ENCODE measurements at places on chromosomes 16 and 17. TPM values are rescaled to one million over a fixed set of nuclear protein-coding genes. Genes with fewer than 3 reads are reported as not detected.

Gene CCL16
- total RNA-seq: 0.51 TPM

Gene KRT25
- total RNA-seq: not detected

Gene PARN
- total RNA-seq: 24.6 TPM

Gene KCNG4
- not detected for total RNA-seq

Gene AMFR
- total RNA-seq: 77.4 TPM

Gene GP2
- total RNA-seq: not detected

Gene PTX4
- 0.31 TPM for total RNA-seq

Gene GPRC5B
- total RNA-seq: 42.3 TPM

Gene KRTAP1-5
- not detected for total RNA-seq

- no peak overlapping the region for H3K4me3 ChIP-seq
- H3K27me3 ChIP-seq: no peaks in the 10 kb centered on the region
- peak; percentile 64 for DNase-seq
- H3K27ac ChIP-seq: peak overlapping the region; percentile 16
- peaks cover 1% of the 10 kb centered on the region for H3K36me3 ChIP-seq
Measured at GRCh38 chr16:88770461-88771293, 14.3 kb downstream of the PIEZO1 start.

DNA sequence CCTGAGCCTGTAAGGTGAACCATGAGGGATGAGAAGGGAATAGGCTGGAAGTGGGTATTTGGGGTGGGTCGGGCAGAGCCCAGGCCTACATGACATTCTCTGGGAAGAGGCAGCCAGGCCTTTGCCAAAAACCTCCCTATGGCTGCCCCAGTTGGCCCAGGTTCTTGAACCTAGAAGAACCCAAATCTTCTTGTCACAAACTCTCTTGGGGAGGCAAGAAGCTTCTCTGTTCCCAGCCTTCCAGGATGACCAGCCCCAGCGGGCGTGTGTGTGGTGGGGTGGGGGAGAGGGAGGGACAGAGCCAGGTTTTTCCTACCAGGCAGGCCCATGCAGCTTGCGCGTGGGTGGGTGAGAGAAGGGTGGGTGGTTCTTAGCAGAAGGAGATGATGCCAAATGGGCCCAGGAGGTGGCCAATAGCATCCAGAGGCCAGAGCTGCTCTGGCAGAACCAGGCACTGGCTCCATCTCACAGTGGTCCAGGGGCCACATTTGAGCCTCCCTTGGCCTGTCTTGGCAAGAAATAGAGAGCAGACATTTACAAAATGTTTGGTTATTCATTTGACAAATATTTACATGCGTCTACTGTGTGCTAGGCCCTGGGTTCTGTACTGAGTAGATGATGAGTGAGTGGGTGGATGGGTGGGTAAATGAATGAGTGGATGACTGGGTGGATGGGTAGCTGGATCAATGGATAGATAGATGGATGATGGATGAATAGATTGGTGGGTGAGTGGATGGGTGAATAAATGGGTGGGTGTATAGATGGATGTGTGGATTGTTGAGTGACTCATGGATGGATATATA, 44.3 kb upstream of the PLCG2 start:
- no peaks in the 10 kb centered on the region for H3K27me3 ChIP-seq
- H3K27ac ChIP-seq: no peak overlapping the region
- DNase-seq: no peak
- H3K4me3 ChIP-seq: no peak overlapping the region

DNA sequence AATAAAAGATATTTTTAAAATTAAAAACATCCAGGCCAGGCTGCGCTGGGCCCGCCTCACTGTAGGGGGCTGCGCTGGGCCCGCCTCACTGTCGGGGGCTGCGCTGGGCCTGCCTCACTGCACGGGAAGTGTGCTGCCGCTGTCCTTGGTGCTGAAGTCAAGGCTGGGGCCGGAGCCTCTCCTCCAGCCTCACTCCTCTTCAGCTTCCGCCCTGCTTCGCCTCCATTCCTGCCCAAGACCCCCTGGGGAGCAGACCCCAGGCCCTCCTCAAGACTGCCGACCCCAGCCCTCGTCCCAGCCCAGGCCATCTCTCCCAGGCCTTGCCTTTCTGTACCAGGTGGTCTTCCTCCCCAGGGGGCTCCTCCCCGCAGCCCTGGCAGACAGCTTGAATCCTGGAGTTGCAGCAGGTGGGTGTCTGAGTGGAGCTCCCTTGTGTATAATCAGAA, 26.2 kb downstream of the ENDOV start:
- no peaks in the 10 kb centered on the region for H3K36me3 ChIP-seq
- no peak overlapping the region for H3K27ac ChIP-seq
- no peak overlapping the region for H3K4me3 ChIP-seq

DNA sequence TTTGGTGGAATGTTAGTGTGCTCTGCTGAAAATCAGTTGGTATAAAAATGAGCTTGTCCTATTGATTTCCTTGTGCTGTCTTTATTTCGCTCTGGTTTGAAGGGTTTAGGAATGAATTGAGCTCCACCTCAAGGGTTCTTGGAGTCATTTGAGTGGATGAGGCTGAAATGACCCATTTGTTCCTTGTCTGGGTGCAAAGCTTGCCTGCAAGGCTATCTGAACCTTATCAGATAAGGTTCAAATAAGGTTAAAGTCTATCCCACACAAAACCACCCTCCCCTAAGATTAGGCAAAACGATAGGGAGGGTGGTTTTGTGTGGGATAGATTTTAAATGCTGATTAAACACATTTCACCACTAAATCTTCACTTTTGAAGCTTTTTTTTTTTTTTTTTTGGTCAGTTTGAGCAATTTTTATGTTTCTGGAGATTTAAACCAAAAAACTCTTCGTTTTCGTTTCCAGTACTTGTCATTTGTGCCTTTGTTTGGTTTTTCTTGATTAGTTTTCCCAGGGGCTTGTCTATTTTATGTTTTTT, 62.7 kb downstream of the ARHGAP44 start:
- no peaks in the 10 kb centered on the region for H3K36me3 ChIP-seq
- H3K4me1 ChIP-seq: no peaks in the 10 kb centered on the region
- H3K4me3 ChIP-seq: no peak overlapping the region
- H3K27ac ChIP-seq: no peak overlapping the region
- DNase-seq: no peak

GRCh38 chr16:3012246-3012645, 477 bp upstream of the CLDN9 start:
- peaks cover 22% of the 10 kb centered on the region for H3K27me3 ChIP-seq
- H3K27ac ChIP-seq: no peak overlapping the region
- DNase-seq: no peak
- H3K36me3 ChIP-seq: no peaks in the 10 kb centered on the region
- H3K4me1 ChIP-seq: peaks cover 13% of the 10 kb centered on the region

GRCh38 chr17:2232244-2232638, 71.3 kb downstream of the SMG6 start:
- peaks cover 9% of the 10 kb centered on the region for H3K4me1 ChIP-seq
- peak overlapping the region; percentile 13 for H3K27ac ChIP-seq
- peak; percentile 34 for DNase-seq
- no peak overlapping the region for H3K4me3 ChIP-seq

- no peaks in the 10 kb centered on the region for H3K4me1 ChIP-seq
- H3K36me3 ChIP-seq: no peaks in the 10 kb centered on the region
- H3K27ac ChIP-seq: no peak overlapping the region
- DNase-seq: no peak
- H3K4me3 ChIP-seq: no peak overlapping the region
- H3K27me3 ChIP-seq: peaks cover 20% of the 10 kb centered on the region
Measured at GRCh38 chr16:50466170-50466569, 82.0 kb upstream of the NKD1 start.

- peaks cover 31% of the 10 kb centered on the region for H3K27me3 ChIP-seq
- H3K4me1 ChIP-seq: no peaks in the 10 kb centered on the region
- no peak overlapping the region for H3K4me3 ChIP-seq
- H3K27ac ChIP-seq: no peak overlapping the region
Measured at GRCh38 chr16:52548261-52549010, 1.5 kb upstream of the TOX3 start.

GRCh38 chr17:49349541-49349940, 12.5 kb downstream of the ZNF652 start:
- H3K27ac ChIP-seq: no peak overlapping the region
- H3K36me3 ChIP-seq: no peaks in the 10 kb centered on the region
- DNase-seq: no peak
- H3K27me3 ChIP-seq: no peaks in the 10 kb centered on the region
- no peak overlapping the region for H3K4me3 ChIP-seq
- no peaks in the 10 kb centered on the region for H3K4me1 ChIP-seq

DNA sequence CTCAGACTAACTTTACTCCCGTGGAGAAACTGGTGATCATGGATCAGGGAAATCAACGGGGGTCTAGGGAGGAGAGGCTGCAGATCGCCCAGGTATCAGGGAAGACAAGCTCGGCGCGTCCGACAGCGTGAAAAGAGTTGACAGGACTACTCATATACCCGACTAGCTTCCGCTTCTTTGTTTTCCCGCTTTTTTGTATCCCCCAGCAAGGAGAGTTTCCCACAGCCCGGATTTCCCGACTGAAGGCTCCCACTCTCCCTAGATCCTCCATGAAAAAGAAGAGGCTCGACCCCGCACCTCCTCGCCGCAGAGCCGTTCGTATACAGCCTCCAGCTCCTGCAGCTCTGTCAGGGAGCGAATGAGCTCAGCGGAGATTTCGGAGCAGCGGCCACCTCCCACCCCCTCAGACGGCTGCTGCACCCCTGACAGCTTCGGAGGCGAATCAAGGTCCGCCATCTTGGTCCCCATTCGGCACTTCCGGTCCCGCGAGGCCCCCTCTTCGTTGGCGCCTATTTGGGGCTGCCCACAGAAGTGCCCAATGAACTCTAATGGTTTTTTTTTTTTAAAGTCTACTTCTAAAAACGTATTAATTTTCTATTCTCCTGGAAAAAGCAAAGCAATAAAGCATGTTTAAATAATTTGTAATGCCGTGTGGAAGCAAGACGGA, at the start of gene COG4:
COG4 (minus strand) TSS at position 479 of the 667 bp plus-strand sequence; CDS start at position 468, 11 bp downstream.
- H3K4me3 ChIP-seq: peak within 1 kb of the TSS; percentile 85
- H3K36me3 ChIP-seq: no peaks in the 10 kb centered on the region
- H3K27me3 ChIP-seq: no peaks in the 10 kb centered on the region
- DNase-seq: peak; percentile 84
- peaks cover 40% of the 10 kb centered on the region for H3K4me1 ChIP-seq
- H3K27ac ChIP-seq: peak within 1 kb of the TSS; percentile 82

- no peaks in the 10 kb centered on the region for H3K4me1 ChIP-seq
- no peaks in the 10 kb centered on the region for H3K36me3 ChIP-seq
- H3K27ac ChIP-seq: no peak overlapping the region
- H3K4me3 ChIP-seq: no peak overlapping the region
- H3K27me3 ChIP-seq: no peaks in the 10 kb centered on the region
Measured at GRCh38 chr16:1125471-1125870, 27.4 kb upstream of the CACNA1H start.

DNA sequence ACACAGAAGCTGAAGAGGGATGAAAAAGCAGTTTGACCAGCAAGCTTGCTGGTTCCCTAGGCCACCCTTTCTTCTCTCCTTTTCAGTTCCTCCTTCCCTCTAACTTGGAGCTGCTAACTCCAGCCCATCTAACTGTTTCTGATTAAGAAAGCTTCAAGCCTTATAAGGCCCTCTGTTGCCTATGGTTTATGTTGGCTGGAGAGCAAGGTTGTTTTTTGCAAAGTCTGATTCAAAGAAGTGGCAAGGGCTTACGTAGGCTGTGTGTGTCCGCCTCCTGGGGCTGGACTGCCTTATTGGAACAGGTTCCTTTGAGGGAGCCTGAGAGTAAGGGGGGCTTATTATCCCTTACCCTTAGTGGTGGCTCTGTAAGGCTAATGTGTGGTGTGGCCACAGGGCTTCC, 7.1 kb downstream of the AKAP1 start:
- H3K27me3 ChIP-seq: no peaks in the 10 kb centered on the region
- no peak overlapping the region for H3K4me3 ChIP-seq
- no peak overlapping the region for H3K27ac ChIP-seq

- no peak overlapping the region for H3K4me3 ChIP-seq
- DNase-seq: no peak
Measured at GRCh38 chr16:24150282-24150681, 105.9 kb upstream of the CACNG3 start.

DNA sequence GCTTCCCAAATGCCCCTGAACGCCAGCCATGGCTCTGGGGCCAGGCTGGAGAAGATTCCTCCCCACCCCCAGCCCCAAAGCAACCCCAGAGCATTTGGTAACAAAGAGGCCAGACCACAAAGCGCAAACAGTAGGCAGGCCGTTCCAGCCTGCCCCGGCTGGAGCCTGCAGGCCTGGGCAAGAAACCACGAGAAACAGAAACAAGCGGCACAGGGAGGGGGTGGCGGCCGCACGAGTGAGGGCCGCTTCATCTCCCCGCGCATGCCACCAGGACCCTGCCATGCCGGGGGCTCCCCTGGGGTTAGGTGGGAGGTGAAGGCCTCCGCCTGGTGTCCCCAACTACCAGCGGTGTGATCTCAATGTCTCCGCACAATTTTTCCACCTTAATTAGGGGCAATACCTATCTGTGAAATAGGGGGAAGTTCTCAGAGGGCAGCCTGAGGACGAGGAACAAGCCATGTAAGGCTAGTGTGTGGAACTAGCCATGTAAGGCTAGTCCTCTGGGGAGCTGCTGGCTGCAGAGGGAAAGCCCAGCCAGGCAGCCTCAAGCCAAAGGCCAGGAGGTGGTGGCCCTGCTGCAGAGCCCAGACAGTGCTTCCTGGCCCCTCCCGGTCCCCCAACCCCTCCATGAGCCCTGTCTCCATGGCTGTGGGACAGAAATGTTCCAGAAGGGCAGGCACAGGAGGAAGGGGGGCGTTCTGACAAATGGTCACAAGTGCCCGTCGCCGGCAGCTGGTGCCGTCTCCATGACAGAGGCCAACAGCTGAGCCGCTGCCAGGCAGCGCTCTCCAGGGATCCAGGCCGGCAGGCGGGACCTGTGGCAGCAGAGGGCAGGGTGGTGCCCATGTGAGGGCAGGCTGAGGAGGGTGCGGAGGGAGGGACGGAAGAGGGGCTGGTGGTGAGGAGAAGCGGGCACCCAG, 14.5 kb upstream of the MTSS2 start:
- H3K36me3 ChIP-seq: no peaks in the 10 kb centered on the region
- no peak for DNase-seq
- no peaks in the 10 kb centered on the region for H3K27me3 ChIP-seq
- H3K27ac ChIP-seq: no peak overlapping the region

- no peak for DNase-seq
- no peaks in the 10 kb centered on the region for H3K27me3 ChIP-seq
- peaks cover 5% of the 10 kb centered on the region for H3K4me1 ChIP-seq
- no peak overlapping the region for H3K27ac ChIP-seq
- no peak overlapping the region for H3K4me3 ChIP-seq
Measured at GRCh38 chr17:75888484-75888883, 8.3 kb downstream of the TRIM65 start.

DNA sequence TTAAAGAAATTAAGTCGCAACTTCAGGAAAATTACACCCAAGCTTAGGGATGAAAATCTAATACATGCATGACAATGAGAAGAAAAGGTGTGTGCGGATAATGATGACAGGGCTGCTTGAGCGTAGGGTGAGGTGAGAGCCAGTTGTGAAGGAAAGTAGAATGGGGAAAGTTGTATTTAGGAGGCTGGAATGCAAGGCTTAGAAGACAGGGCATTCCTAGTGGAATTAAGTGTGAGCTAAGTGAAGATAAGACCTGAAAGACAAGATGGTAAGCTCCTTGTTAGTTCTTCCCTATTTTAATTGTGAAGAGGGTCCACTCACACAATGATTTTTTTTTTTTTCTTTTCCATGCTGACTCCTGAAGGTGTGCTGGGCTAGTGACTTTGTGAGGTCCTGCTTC, 519.5 kb upstream of the SALL1 start:
- DNase-seq: no peak
- no peak overlapping the region for H3K27ac ChIP-seq
- no peaks in the 10 kb centered on the region for H3K4me1 ChIP-seq

GRCh38 chr17:50238601-50239280, 35.5 kb upstream of the TMEM92 start:
- no peaks in the 10 kb centered on the region for H3K36me3 ChIP-seq
- peaks cover 39% of the 10 kb centered on the region for H3K27me3 ChIP-seq
- no peaks in the 10 kb centered on the region for H3K4me1 ChIP-seq
- no peak for DNase-seq
- no peak overlapping the region for H3K27ac ChIP-seq
- H3K4me3 ChIP-seq: no peak overlapping the region

- H3K36me3 ChIP-seq: no peaks in the 10 kb centered on the region
- H3K4me1 ChIP-seq: no peaks in the 10 kb centered on the region
- no peak overlapping the region for H3K27ac ChIP-seq
- no peak overlapping the region for H3K4me3 ChIP-seq
Measured at GRCh38 chr17:8949061-8949661, 16.3 kb downstream of the PIK3R5 start.
